Thymus (tissue), 14 donors: ENCODE measurements at places on chromosomes 13 and 19. TPM values are rescaled to one million over a fixed set of nuclear protein-coding genes. Genes with fewer than 3 reads are reported as not detected.

DNA sequence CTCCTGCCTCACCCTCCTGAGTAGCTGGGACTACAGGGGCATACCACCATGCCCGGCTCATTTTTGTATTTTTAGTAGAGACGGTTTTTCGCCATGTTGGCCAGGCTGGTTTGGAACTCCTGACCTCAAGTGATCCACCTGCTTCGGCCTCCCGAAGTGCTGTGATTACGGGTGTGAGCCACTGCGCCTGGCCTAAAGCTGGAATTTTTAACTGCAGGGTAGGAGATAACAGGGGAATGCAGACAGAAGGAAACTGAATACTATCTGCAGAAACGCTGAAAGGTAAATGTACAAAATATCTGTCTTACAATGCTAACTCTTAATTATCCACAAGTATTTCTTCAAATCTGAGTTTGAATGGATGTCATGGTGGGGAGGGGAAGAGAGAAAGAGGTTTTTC is 13.8 kb downstream of the TMTC4 start:
- no peaks in the 10 kb centered on the region for H3K27me3 ChIP-seq
- peaks cover 6% of the 10 kb centered on the region for H3K4me1 ChIP-seq
- no peak overlapping the region for H3K27ac ChIP-seq
- DNase-seq, result no peak
- H3K36me3 ChIP-seq, result peaks cover 68% of the 10 kb centered on the region

DNA sequence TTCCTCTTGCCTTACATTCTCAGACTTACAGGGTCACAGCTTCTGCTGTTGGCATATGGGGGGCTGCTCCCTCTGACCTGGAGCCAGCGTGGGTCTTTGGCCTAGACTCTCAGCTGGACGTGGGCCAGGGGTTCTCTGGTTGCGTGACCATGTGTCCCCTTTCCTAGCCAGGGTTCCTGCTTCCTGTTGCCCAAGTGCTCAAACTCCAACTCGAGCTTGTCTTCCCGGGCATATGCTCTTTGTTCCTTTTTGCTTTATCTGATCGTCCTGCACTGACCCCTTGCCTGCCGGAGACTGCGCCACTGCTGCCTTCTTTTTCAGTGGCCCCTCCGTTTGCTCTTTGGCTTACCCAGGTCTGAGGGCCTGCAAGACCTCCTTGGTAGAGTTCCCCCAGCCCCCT is 25.3 kb upstream of the GPR183 start:
- no peak overlapping the region for H3K27ac ChIP-seq
- H3K4me1 ChIP-seq, result peaks cover 12% of the 10 kb centered on the region
- no peaks in the 10 kb centered on the region for H3K27me3 ChIP-seq
- no peak overlapping the region for H3K4me3 ChIP-seq
- no peak for DNase-seq

GRCh38 chr19:35357867-35358573 is at the start of gene FFAR3:
Gene FFAR3 (plus strand): TSS chr19:35358460. CDS start chr19:35358891, 431 bp downstream.
- no peak for DNase-seq
- H3K4me1 ChIP-seq, result no peaks in the 10 kb centered on the region
- no peak within 1 kb of the TSS for H3K4me3 ChIP-seq
- H3K27me3 ChIP-seq, result no peaks in the 10 kb centered on the region

DNA sequence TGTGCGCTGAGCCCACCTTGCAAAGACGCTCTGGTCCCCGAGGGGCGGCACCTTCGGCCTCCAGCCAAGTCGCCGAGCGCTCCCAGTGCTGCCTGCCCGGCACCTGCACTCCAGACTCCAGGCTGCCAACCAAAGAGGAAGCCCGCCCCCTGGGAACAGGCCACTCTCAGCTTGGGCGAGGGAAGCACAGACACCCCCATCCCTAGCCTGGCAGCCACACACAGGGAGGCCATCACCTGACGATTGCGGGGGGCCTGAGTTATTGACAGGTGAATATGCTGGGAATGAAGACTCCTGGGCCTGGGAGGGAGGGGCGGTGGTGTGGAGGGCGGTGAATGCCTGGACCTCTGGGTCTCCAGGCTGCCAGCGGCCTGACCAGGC is 10.3 kb upstream of the ZNF492 start:
- no peaks in the 10 kb centered on the region for H3K4me1 ChIP-seq
- no peak overlapping the region for H3K27ac ChIP-seq
- DNase-seq, result no peak
- H3K27me3 ChIP-seq, result peaks cover 8% of the 10 kb centered on the region

DNA sequence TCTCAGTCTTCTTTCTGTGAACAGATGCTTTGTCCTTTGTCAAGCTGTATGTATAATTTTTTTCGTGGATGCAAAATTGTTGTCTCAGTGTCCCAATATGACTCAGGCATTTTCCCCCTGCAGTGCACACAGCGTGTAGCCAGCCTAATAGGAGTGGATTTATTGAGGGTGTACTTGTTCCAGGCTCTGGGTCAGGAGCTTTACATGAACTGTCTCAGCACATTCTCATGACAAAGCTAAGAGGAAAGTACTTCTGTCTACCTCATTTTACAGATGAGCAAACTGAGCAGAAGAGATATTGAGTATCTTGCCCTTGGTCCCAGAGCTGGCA is 50.8 kb downstream of the STK24 start:
- H3K4me1 ChIP-seq, result peaks cover 30% of the 10 kb centered on the region
- H3K27ac ChIP-seq, result no peak overlapping the region
- no peak for DNase-seq
- H3K4me3 ChIP-seq, result no peak overlapping the region

DNA sequence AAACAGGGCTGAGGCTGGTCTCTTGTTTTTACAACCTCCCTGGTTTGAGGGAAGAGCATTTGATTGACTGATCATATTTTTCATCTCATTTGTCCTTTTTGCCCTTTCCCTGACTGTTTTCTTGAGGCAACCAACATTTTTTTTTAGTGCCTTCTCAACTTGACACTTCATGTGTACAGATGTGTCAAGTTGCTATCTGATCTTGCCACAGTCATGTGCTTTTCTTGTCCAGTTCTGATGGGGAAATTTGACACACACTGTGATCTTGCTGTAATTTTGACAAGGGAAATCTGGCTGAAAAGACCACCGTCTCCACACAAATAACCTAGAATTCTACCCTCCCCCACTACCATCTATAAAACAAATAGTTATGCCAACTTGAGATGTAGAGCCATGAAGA is 329.6 kb downstream of the KCTD12 start:
- no peaks in the 10 kb centered on the region for H3K4me1 ChIP-seq
- H3K27me3 ChIP-seq, result no peaks in the 10 kb centered on the region
- DNase-seq, result no peak
- H3K4me3 ChIP-seq, result no peak overlapping the region

GRCh38 chr13:114173272-114173671 is 5.8 kb upstream of the CFAP97D2 start:
- H3K4me3 ChIP-seq, result no peak overlapping the region
- no peaks in the 10 kb centered on the region for H3K36me3 ChIP-seq
- H3K27ac ChIP-seq, result no peak overlapping the region
- no peak for DNase-seq
- H3K27me3 ChIP-seq, result no peaks in the 10 kb centered on the region

DNA sequence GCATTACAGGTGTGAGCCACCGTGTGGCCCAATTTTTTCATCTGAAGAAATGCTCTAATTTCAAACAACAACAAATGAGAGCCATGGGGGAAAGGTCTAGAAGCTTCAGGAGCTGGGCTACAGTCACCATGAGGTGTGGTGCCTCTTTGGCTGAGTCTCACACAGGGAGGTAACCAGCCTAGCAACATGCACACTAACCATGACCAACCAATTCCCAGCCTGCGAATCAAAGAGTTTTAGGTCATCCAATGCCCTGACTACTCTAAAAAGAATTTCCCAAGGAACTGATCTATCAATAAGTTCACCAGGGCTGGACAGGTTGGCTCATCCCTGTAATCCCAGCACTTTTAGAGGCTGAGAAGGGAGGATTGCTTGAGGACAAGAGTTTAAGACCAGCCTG is 29.9 kb downstream of the PBX4 start:
- H3K4me1 ChIP-seq, result no peaks in the 10 kb centered on the region
- DNase-seq, result no peak
- no peak overlapping the region for H3K27ac ChIP-seq

DNA sequence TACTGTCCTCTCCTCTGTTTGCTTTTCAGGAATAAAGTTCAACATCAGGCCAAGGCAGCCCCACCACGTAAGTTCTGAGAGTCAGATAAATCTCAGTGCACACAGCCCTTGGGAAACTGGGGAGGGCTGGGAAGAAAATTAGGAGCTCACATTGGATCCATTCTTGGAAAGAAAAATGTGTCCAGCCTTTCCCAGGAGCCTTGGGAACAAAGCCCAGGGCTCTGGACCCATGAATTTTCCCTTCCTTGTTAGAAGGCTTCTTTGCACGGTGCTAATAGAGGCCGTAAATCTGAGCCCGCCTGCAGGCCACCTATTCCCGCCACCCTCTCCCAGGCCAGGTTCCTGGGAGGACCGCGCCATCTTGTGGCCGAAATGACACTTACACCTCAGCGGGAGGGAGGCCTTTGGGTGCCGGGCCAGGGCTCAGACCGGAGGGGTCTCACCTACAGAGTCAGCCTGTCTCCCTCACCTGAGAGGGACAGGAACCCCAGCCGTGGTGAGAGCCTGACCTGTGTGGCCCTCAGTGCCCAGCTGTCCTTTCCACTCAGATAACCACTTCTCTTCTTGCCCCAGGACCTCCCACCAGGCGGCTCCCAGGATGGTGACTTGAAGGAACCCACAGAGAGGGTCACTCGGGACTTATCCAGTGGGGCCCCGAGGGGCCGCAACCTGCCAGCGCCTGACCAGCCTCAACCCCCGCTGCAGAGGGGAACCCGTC is 25.1 kb upstream of the KCTD15 start:
- H3K4me3 ChIP-seq, result no peak overlapping the region
- no peaks in the 10 kb centered on the region for H3K36me3 ChIP-seq
- H3K27me3 ChIP-seq, result no peaks in the 10 kb centered on the region
- no peak overlapping the region for H3K27ac ChIP-seq
- H3K4me1 ChIP-seq, result no peaks in the 10 kb centered on the region
- DNase-seq, result peak; percentile 41

- no peaks in the 10 kb centered on the region for H3K4me1 ChIP-seq
- no peak for DNase-seq
- no peaks in the 10 kb centered on the region for H3K27me3 ChIP-seq
- no peak overlapping the region for H3K27ac ChIP-seq
- H3K36me3 ChIP-seq, result no peaks in the 10 kb centered on the region
These were observed 120.7 kb downstream of the RXFP2 start for GRCh38 chr13:31860002-31860401.

- H3K36me3 ChIP-seq, result no peaks in the 10 kb centered on the region
- H3K27ac ChIP-seq, result no peak overlapping the region
- no peaks in the 10 kb centered on the region for H3K4me1 ChIP-seq
- no peaks in the 10 kb centered on the region for H3K27me3 ChIP-seq
- DNase-seq, result no peak
These were observed 511 bp downstream of the GARRE1 start for GRCh38 chr19:34254698-34255432.

DNA sequence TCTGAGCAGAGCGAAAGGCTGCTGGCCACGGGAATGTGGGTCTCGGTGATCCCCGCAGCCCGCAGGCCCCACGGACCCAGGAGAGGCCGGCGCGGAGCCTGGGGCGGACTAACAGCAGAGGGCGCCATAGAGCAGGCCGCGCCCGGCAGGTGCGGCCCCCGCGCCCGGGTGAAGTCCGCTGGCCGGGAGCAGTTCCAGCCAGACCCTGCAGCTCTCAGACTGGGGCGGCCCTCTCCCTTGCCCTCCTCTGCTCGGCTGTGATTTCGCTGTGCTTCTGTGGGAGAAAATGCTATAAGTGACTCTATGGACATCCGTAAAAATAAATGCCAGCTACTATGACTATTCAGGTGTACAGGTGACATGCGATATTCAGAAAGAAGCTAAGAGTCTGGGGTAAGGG is 37.7 kb downstream of the GSX1 start:
- H3K4me3 ChIP-seq, result peak overlapping the region; percentile 25
- peak; percentile 40 for DNase-seq
- peaks cover 61% of the 10 kb centered on the region for H3K27me3 ChIP-seq
- H3K4me1 ChIP-seq, result no peaks in the 10 kb centered on the region
- H3K27ac ChIP-seq, result no peak overlapping the region

DNA sequence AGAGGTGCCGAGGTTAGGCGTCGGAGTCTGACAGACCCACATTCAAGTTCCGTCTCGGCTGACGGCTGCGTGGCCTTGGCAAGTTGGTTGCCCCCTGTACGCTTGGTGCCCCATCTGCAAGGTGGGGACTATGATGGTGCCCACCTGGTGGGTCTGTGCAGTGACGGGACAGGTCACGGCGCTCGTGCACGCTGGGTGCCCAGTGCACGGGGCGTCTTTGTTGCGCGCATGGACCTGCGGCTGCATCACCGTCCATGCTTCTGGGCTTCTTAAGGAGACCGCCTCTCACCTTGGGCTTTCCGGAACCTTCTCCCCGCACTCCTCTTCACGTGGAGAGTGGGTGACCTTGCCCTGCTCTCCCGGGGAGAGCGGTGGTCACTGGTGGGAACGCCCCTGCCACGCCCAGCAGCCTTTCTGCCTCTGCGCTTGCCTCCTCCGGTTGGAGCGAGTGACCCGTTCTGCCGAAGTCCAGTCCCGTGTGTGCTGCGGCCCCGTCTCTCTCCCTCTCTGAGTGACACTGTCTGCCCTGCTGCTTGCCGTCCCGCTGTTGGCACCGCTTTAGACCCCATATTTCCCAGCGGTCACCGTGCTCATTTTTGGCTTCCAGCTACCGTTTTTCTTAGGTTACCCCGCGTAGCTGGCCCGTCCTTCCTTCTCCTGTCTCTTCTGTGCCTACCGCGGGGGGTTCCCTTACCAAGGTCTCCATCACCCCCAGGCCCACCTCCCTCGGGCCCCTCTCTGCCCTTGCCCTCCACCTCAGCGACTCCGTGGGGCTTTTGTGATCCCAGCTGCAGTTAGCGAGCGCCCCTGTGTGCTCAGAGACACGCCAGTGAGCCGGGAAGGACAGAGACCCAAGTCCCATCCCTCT is 6.4 kb downstream of the ATP11A start:
- H3K27me3 ChIP-seq, result peaks cover 7% of the 10 kb centered on the region
- H3K4me3 ChIP-seq, result no peak overlapping the region
- H3K27ac ChIP-seq, result no peak overlapping the region
- H3K36me3 ChIP-seq, result no peaks in the 10 kb centered on the region

GRCh38 chr13:104006625-104007075 is 940.4 kb upstream of the SLC10A2 start:
- H3K27me3 ChIP-seq, result no peaks in the 10 kb centered on the region
- no peak overlapping the region for H3K4me3 ChIP-seq
- DNase-seq, result no peak
- no peak overlapping the region for H3K27ac ChIP-seq
- no peaks in the 10 kb centered on the region for H3K36me3 ChIP-seq

- no peak for DNase-seq
- no peaks in the 10 kb centered on the region for H3K27me3 ChIP-seq
- H3K4me3 ChIP-seq, result no peak overlapping the region
- no peaks in the 10 kb centered on the region for H3K36me3 ChIP-seq
- H3K27ac ChIP-seq, result no peak overlapping the region
- no peaks in the 10 kb centered on the region for H3K4me1 ChIP-seq
These were observed 228.4 kb upstream of the UFM1 start for GRCh38 chr13:38121267-38121666.

- H3K36me3 ChIP-seq, result no peaks in the 10 kb centered on the region
- DNase-seq, result no peak
- no peaks in the 10 kb centered on the region for H3K27me3 ChIP-seq
- no peaks in the 10 kb centered on the region for H3K4me1 ChIP-seq
These were observed 12.8 kb downstream of the MEDAG start for GRCh38 chr13:30918662-30919405.

The ZNF709 gene
- 2.2 TPM for polyA plus RNA-seq

The ZNF208 gene
- polyA plus RNA-seq, result 0.23 TPM

The RPS16 gene
- polyA plus RNA-seq, result 3,143 TPM

The S1PR5 gene
- polyA plus RNA-seq, result 4.2 TPM

The SARS2 gene
- polyA plus RNA-seq, result 30.9 TPM

The KIR2DL3 gene
- 0.05 TPM for polyA plus RNA-seq

The ZNF724 gene
- polyA plus RNA-seq, result 1.1 TPM

The ZNF578 gene
- polyA plus RNA-seq, result 2.6 TPM

The ZNF625 gene
- polyA plus RNA-seq, result 1.9 TPM

The PABPC3 gene
- 0.09 TPM for polyA plus RNA-seq
